Omental fat pad (tissue), 4 donors: ENCODE measurements at places on chromosomes 6 and 20.

GRCh38 chr20:13749811-13750210 lies 34.9 kb downstream of the ESF1 start:
- no peak for DNase-seq

DNA sequence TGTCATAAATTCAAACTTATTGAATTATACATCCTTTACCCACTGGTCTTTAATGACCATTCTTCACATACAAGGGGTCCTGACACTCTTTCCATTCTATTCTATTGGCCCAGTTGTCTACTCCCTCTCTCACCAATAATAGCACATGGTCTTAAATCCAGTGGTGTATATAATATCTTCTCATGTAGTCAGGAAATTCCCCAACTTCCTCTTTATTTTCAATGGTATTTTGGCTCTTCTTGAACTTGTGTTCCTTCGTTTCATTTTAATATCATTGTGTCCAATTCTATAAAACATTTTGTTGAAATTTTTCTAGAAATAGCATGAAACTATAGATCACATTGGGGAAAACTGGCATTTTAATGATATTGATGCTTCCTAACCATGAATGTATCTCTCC lies 36.8 kb downstream of the PSMB9 start:
- no peak for DNase-seq

DNA sequence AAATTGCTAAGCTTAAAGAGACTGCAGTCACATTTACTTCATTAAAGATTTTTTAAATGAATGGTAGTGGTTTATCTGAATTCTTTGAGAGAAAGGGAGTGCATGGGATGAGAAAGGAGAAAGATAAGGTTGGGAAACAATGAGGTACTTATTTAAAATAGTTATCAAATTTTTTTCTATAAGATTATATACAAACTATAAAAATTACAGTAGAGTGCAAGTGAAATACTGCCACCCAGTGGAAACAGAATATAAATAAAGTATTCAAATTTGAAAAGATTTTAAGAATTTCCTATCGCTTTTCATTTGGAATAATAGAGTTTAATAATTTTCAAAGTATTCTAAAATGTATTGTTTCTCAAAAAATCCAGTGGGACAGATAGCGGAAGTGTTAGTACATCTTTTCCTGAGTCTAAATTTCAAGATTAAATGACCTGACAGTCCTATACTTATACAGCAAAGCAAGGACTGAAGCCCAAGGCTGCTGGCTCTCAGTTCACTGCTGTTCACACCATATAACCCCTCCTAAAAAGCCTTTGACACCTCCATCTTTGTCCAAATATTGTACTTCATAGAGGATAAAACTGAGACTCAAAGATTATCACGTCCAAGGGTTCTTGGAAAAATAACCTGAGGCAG lies 31.1 kb downstream of the EPM2A start:
- no peak for DNase-seq

DNA sequence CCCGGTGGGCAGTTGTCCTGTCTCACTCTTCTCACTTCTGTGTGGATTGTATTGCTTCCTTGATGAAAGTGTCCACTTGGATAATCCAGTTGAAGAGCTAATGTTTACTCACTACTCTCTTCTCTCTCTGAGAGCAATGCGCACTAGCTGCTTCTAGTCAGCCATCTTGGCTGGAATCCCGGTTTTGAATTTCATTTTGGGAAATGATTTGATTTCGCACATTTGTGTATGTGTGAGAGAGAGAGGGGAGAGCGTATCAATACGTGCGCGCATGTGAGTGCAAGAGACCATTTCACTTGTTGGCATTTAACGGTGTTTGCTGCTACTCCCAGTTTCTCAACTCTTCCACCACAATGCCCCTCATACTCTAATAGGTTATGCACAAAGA lies 67.8 kb downstream of the KLHL32 start:
- DNase-seq, result no peak

DNA sequence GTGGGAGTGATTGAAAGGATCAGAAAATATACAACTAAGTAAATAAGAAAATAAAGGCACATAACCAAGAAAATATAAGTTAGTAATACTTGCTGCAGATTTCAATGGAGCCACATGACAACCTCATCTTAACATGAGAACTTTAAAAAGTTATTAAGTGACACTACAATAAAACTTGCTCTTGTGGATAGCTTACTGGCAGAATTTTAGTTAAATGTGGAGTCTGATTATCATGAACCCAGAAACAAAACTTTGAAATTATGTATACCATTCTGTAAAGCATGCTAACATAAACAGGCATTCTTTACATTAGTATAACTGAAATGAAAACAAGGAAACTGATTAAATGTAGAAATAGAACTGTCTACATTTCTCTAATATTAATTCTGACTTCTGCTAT lies 220.9 kb downstream of the RFPL4B start:
- no peak for DNase-seq

DNA sequence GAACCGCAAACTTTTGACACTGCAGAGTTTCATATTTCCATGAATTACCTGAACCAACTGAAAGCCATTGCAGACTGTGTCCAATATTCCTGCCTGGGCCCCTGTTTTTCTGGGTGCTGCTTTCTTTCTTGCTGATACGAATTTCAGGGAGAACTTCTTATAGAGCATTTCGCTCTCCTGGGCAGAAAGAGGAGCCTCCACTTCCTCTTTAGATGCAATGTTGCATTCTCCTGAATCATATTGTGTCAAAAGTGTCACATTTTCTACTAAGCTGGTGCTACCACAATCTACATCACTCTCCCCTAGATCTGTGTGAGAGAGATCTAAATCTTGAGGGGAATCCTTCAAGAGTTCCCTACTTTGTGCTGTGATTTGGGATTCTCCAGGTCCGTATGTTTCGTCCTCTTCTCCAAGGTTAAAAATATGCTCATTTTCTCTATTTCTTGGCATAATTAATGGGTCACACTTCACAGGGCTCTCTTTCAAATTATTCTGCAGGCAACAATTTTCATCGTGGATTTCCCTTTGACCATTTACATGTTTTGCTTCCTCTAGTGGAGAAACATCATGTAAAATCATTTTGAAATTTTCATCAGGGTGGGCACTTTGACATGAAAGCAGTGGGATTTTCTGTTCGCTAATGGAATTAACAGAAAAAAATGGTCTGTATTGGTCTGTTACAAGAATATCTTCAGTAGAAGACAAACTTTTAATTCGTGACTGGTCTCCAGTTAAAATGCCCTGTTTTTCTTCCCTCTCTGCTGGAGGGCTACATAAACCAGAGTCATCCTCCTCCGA lies 102.3 kb downstream of the DST start:
- no peak for DNase-seq

DNA sequence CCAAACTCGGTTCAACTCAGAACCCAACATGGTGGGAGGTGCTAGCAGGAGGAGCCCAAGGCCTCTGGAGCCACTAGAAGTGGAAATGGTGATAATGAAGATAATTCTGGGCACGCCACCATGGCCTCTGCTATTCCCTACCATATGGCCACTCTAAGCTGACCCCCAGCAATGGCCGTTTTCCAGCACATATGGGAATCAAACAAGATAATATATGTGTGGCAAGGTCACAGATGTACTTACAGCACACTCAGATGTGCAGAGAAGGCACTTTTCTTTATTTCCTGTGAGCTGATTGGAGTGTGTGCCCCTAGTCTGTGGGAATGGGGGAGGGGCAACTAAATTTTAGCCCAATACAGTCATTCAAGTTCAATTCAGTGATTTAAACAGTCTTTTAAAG lies 153.4 kb upstream of the LRFN2 start:
- no peak for DNase-seq

DNA sequence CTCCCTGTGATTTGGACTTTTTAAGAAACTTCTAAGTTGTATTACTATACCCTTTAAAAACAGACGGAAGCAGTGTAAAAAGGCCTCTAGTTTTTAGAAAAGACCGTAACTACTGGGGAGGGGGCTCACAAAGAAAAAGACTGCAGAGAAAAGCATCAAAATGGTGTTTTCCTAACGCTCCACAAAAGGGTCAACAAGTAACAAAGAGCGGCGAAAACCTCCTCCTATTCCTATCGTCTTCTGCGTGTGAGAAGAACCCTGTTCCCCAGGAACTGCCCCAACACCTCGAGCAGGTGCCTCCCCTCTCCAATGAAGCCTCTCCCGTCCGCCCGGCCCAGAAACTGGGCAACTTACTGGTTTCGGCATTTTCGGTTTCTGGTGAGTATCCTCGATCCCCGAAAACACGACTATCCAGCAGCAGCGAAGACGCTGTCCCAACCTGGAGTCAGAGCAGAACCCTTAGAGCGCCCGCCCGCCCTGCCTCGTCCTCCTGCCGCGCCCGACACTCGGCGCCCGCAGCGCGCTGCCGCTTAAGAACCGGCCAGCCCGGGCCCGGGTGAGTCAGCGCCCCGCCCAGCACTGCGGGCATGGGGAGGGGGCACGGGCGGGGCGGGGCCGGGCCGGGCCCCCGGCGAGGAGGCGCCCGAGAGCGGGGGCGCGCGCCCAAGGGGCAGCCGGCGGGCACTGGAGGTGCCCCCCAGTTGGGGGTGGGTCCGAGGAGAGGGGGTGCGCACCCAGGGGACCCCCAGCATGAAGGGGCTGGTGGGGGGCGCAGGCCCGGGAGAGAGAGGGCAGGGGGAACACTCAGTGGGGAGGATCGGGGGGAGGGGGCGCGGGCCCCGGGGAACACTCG lies 1.2 kb downstream of the EZR start:
- no peak for DNase-seq

DNA sequence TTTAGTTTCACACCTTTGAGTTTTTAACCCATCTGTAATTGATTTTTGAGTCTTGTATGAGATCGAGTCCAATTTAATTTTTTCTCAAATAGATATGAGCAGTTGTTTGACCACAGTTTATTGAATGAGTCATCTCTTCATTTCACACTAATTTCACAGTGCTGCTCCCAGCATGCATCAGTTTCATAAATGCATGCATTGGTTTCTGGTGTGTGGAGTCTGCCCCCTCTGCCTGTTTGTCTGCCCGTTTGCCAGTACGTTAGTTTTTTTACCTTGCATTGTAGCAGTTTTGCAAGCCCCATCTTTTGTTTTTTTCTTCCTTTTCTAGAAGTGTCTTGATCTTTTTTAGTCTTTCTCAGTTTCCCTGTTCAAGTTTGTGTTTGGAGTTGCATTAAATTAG lies 11.9 kb downstream of the SLX4IP start:
- DNase-seq, result no peak

DNA sequence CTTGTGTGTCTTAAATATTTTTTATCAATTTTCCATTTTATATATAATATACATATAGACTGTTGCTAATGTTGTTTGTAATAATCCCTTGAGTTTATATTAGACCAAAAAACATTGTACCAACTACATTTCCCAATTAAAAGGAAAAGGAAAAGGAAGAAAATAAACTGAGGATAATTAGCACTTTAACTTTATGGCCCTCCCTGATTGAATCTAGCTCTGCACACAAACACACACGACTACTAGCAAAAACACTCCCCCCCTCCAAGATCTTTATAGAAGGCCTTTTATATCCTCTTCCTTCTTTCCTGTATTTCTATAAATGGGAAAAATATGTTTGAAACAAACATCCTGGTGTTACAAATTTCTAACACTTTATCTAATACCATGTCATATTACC lies 276.8 kb downstream of the NKAIN2 start:
- no peak for DNase-seq

DNA sequence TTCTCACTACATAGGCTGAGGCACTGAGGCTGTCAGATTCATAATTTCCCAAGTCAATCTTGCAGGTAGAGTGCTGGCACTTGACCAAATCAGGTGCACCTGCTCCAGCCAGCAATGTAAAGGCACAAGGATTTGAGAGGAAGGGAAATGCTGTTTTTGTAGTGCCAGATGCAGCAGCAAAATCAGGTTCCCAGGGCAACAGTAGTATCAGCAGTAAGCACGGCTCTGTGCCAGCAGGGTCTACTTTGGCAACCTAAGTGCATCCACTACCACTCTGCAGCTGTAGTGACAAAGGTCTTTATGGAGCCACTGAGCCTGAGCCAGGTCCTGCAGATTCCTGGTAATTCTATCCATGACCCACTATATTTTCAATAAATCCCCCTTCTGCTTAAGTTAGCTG lies 329.5 kb downstream of the TPBG start:
- DNase-seq, result no peak

- no peak for DNase-seq
Observed at GRCh38 chr6:47595785-47596184, 102.6 kb upstream of the ADGRF4 start.

GRCh38 chr20:10089871-10090587 lies 55.2 kb downstream of the ANKEF1 start:
- DNase-seq, result no peak

- no peak for DNase-seq
Observed at GRCh38 chr20:47810116-47810677, 24.9 kb upstream of the SULF2 start.

GRCh38 chr6:127481111-127481510 lies 21.9 kb upstream of the KIAA0408 start:
- no peak for DNase-seq
